ENCODE measurements at places on chromosomes 4 and X.

GRCh38 chrX:53241558-53241957, 16.6 kb upstream of the KDM5C start:
- DNase-seq, result no peak

DNA sequence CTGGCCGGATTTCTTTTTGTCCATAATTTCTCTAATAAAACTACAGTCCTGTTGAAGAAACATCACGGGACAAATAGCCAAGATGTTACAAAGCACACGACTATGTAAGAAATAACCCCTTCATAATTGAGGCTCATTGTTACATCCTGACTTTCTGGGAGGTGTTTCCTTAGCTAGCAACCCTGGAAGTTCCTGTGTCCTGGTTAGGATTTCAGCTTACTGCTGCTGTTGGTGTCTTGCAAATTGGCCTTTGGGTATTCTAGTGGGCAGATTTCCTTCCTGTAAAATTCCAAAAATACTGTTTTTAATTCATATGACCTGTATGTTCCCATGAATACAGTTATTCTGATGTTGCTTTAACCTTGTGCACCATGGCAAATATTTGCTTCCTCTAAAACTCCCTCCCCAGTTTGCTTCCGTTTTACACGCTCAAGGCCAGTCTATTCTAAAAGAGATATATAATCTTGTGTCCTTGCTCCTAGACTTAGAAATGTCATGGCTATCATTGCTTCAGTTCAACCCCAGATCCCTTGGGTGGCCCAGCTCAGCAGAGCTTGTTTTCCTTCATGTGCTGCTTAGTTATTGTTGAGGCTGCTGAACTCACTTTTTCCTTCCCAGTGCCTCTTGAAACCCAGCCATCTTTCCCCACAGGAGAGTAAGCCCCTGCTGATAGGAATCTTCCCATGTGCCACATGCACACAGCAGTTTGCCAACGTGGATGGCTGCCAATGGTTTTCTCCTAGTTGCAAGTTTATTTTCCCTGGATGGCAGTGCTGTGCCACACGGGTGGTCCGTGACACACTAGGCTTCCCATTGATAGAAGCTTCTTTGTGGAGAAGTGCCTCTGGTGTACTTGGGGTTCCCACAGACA, 75.8 kb downstream of the TSPAN7 start:
- DNase-seq, result no peak

- DNase-seq, result no peak
Observed at GRCh38 chr4:76579596-76580375, 144.8 kb downstream of the SHROOM3 start.

DNA sequence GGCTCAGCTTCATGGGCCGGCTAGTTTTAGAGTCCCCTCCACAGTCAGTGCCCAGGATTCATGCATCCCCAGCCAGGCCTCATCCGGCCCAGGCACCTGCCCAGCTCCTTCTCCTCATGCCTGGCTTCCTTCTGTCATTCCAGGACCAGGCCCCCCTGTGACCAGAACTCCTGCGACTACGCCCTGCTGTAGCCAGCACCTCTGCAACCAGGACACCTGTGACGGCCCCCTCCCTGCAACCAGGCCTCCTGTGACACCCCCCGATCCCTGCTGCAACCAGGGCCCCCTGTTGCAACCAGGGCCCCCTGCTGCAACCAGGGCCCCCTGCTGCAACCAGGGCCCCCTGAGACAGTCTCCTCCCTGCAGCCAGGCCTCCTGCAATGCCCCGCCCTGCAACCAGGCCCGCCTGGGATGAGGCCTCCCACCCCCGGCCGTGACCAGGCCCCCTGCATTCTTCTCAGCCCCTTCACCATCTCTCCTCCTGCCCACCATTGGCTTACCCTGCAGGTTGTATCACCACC, 46.8 kb downstream of the HTRA3 start:
- no peak for DNase-seq

GRCh38 chrX:30283456-30284200, 25.6 kb downstream of the NR0B1 start:
- DNase-seq, result no peak

DNA sequence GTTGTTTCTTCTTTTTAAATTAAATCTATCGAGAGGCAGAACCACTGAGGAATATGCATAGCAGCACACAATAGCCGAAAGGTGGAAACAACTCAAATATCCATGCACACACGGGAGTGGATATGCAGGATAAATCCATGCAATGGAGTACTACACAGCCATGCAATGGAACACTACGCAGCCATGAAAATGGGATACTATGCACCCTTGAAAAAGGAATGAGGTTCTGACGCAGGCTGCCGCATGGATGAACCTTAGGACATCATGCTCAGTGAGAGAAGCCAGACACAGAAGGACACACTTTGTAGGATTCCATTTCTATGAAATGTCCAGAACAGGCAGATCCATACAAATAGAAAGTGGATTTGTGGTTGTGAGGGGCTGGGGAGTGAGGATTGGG, 18.4 kb upstream of the P2RY8 start:
- no peak for DNase-seq

DNA sequence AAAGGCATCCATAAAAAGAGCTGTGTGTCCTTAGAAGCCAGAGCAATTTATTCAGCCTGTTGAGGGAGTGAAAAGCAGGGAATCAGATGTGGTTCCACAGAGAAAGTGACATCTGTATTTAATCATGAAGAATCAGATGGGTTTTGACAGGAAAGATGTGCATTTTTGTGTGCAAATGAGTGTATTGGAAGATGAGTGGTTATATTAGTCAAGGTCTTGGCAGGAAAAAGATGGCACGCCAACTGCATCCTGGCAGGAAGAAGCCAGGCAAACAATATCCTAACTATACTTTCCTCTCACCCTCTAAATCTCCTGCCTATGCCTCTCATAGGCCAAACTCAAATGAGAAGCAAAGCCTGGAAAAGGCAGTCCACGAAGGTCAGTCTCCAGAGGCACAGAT, 59.1 kb downstream of the SCFD2 start:
- no peak for DNase-seq

DNA sequence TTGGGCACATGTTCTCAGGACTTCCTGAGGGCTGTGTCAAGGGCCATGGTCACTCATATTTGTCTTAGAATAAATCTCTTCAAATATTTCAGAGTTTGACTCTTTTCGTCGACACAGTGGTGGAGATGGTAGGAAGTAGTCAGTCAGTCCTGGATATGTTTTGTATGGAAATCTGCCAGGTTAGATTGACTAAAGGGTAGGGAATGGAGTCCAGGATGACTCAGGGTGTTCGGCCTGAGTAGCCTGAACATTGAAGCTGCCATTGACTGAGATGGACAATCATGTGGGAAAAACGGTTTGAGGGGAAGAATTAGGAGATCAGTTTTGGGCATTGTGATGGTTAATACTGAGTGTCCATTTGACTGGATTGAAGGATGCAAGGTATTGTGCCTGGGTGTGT, 177.1 kb upstream of the CENPE start:
- no peak for DNase-seq

DNA sequence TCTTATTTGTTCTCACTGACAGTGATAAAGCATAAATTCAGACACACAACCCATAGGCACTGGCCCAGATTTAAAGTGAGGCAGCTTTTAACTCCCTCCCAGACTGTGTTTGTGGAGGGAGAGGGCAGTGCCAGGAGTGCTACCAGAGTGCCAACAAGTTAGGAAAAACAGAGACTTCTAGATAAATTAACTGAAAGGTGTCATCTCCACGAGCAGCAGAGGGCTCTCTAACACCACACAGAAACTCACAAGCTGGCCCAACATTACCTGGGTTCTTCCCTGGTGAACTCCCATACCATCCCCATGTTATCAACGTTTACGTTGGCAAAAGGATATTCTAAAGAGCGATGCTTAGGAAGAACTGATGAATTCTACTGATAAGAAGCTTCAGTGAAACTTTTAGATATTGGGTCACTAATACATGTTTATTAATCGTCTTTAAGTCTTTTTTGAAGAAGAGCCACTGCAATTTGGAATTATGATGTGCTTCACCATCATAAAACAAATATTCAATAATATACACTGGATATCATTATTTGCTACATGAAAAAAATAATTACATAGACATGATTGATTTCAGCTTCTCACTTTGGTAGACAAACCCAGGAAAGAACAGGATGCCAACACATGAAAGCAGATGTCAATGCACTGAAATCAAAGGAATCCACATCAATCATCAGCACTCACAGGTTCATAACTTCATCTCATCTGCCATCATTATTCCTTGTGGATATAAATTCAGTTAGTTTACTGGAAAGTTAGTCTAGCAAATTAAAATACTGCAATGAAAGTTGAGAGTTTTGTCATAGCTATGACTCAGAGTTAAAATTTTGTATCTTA, 121.2 kb upstream of the NAP1L5 start:
- DNase-seq, result peak; percentile 31

DNA sequence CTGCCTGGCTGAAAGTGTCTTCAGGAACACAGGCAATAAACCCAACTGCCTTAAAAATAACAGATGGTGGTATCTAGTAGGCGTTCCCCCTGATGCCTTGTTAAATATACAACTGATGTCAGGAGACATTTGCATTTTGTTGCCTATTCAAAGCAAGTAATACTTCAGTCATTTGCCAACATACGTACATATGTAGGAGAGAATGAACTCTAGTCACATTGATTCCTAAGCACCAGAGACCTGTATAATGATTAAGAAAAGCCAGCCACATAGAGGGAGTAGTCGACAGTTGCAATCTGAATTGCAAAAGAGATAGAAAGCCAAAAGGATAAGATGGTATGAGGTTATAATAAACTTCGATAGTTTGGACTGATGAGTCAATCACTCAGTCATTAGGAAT, 191.0 kb upstream of the EMCN start:
- DNase-seq, result no peak

DNA sequence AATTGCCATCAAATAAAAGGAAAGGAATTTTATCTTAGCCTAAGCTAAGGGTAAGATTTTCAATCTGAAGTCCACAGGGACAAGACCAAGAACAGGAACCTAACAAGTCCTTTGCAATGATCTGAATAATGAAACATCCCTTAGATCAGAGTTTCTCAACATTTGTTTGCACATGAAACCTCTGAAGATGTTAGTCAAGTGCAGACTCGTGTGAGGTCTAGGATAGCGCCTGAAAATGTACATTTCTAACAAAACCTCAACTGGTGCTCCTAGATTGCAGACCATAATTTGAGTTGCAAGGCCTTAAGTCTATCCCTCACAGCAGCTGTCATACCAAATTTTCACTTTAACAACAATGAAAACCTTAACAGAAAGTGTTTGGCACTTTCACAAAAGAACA, 337.6 kb downstream of the DMD start:
- no peak for DNase-seq

DNA sequence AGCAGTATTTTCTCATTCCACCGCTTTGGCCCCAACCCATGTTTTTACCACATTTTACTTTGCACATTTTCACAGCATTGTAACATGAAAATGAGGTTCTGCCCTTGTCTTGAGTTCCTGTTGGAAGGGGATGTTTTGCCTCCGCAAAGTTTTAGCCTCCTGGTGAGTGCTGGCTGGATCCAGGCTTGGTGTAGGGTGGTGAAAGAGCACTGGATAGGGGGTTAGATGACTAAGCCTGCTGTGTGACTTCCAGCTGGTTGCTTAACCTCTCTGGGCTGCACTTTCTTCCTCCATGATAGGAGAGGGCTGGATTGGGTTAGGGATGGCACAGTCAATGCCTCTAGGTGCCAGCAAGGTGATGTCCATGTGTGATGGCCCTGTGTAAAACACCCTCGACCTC, 28.9 kb downstream of the CYTL1 start:
- no peak for DNase-seq

GRCh38 chr4:150744570-150744969, 162.6 kb downstream of the MAB21L2 start:
- no peak for DNase-seq

- DNase-seq, result no peak
Observed at GRCh38 chrX:41711021-41711667, 12.8 kb upstream of the GPR82 start.

DNA sequence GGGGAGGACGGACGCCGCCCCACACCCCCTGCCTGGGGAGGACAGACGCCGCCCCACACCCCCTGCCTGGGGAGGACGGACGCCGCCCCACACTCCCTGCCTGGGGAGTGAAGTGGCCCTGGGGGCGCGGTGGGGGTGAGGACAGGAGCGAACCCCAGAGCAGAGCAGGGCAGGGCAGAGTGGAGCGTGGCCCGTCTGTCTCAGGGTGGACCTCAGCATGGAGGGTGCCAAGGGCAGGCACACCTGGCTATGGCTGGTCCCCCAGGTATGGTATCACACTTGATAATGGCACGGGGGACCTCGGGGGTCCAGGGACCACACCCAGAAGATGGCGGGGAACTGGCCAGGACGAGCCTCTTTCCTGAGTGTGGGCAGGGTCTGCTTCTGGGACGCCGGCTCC, 9.6 kb downstream of the LRPAP1 start:
- no peak for DNase-seq

DNA sequence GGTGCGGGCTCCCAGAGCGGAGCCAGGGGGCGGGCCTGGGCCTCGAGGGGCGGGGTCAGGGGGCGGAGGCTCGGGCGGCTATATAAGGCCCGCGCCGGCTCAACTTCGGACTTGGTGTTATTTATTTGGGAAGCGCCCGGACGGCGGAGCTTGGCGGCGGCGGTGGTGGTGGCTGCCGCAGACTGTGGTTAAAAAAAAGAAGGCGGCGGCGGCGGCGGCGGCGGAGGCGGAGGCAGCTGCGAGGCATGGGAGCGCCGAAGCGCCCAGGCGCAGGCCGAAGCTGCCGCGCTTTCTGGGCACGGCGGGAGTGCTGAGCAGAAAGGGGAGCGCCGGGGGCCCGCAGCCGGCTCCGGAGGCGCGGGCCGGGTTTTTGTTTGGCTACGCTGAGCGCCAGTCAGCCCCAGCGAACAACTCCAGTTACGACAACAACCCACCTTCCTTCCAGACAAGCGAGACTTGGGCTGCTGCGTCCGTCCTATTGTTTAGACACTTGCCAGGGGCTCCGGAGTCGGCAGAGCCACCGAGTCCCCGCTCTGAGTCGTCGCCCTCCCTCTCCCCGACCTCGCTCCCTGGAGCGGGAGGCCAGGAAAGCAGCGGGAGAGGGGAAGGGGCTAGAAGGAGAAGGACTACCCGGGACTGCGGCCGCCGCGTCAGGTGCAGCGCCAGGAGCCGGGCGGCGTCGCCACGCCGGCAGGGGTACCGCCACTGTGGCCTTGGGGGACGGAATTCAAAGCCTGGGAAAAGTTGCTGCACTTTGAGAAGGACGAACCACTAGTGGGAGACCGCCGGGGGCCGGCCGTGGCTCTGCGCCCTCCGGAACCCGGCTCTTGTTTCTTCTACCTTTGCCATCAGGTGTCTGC, at the start of gene SLIT2:
Gene SLIT2 (plus strand): TSS at position 110 of the 860 bp plus-strand sequence. CDS start 1,911 bp downstream, outside the sequence.
- DNase-seq, result no peak

GRCh38 chrX:144335402-144335801, 451.5 kb downstream of the UBE2NL start:
- DNase-seq, result no peak
